ENCODE measurements at places on chromosomes 5 and 9. TPM values are rescaled to one million over a fixed set of nuclear protein-coding genes. Genes with fewer than 3 reads are reported as not detected.
A peak's percentile ranks its signal among the peaks of the same experiment; 100 is the strongest.

DNA sequence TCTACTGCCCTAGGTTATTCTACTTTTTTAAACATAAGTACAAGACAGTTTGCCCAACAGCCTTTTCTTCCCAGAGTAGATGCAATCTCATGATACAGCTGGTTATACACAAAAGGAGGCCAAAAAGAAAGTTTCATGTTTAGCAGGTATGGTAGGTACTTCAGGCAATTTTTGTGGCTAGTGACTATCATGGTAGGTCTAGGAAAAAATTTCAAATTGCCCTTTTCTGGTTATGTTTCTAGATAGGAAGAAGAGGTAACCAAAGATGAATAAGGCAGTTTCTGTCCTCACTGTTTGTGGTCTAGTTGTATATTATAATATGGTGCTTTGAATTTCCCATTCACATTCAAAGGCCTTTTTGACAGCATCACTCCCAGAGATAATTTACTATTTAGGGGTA lies 19.7 kb downstream of the MEGF9 start:
- H3K27me3 ChIP-seq, result no peaks in the 10 kb centered on the region
- peak overlapping the region; percentile 63 for H3K27ac ChIP-seq
- H3K36me3 ChIP-seq, result peaks cover 7% of the 10 kb centered on the region
- DNase-seq, result no peak
- H3K4me3 ChIP-seq, result no peak overlapping the region

- H3K36me3 ChIP-seq, result no peaks in the 10 kb centered on the region
- H3K4me1 ChIP-seq, result peaks cover 5% of the 10 kb centered on the region
- no peak for DNase-seq
- H3K4me3 ChIP-seq, result no peak overlapping the region
- peaks cover 3% of the 10 kb centered on the region for H3K27me3 ChIP-seq
- peak overlapping the region; percentile 17 for H3K27ac ChIP-seq
These were observed 545.2 kb downstream of the CSNK1G3 start for GRCh38 chr5:124056991-124057723.

DNA sequence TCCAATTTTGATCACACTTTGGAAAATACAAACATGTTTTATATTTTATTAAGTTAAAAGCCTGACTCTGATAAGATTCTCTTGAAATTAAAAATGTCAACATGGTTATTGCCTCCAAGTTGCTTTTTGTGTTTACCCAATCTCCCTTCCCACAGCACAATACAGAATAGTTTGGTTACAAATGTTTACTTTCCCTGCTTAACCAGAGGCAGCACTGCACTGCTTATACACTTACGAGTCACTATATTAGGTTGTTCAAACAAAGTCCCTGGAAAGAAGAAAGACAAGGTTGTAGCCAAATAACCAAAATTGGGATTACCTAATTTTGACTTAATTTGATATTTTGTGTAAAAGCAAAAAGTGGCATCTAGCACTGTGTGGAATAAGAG lies 25.9 kb downstream of the SRFBP1 start:
- H3K36me3 ChIP-seq, result peaks cover 49% of the 10 kb centered on the region
- H3K27ac ChIP-seq, result no peak overlapping the region
- H3K27me3 ChIP-seq, result no peaks in the 10 kb centered on the region

- no peaks in the 10 kb centered on the region for H3K4me1 ChIP-seq
- no peak overlapping the region for H3K27ac ChIP-seq
- H3K27me3 ChIP-seq, result no peaks in the 10 kb centered on the region
- no peak for DNase-seq
These were observed 36.0 kb downstream of the BNIP1 start for GRCh38 chr5:173180331-173180730.

The PLEKHG4B gene
- total RNA-seq, result 0.06 TPM

The SLC6A18 gene
- not detected for total RNA-seq

The IFNA13 gene
- not detected for total RNA-seq
